ENCODE measurements at places on chromosomes 16 and 17. TPM values are rescaled to one million over a fixed set of nuclear protein-coding genes. Genes with fewer than 3 reads are reported as not detected.

DNA sequence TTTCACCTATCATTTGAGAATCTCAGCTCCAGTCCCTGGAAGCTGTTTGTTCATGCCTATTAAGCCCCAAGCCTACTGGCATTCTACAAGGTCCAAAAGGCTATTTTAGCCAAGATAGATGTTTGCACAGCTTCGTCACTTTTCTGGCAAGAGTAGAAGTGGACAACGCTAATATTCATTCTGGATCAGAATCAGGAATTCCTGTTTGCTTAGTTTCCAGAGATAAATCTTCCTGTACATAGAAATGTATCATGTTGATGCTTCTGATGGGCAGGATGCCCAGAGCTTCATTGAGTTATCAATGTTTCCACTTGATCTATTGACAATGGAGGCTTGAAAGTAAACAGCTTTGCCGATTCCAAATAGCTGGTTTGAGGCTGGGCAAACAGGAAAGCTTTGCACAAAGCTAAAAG is 260.7 kb upstream of the CA10 start:
- DNase-seq, result no peak
- H3K27ac ChIP-seq, result no peak overlapping the region
- H3K4me1 ChIP-seq, result no peaks in the 10 kb centered on the region
- H3K36me3 ChIP-seq, result no peaks in the 10 kb centered on the region

GRCh38 chr17:31580316-31580705 is 188.8 kb downstream of the RAB11FIP4 start:
- no peaks in the 10 kb centered on the region for H3K36me3 ChIP-seq
- H3K4me1 ChIP-seq, result peaks cover 6% of the 10 kb centered on the region
- no peaks in the 10 kb centered on the region for H3K27me3 ChIP-seq
- no peak for DNase-seq
- no peak overlapping the region for H3K4me3 ChIP-seq

GRCh38 chr17:43338886-43339516 is 59.8 kb upstream of the ARL4D start:
- H3K36me3 ChIP-seq, result no peaks in the 10 kb centered on the region
- DNase-seq, result no peak
- no peak overlapping the region for H3K4me3 ChIP-seq
- H3K4me1 ChIP-seq, result peaks cover 36% of the 10 kb centered on the region
- H3K27me3 ChIP-seq, result peaks cover 11% of the 10 kb centered on the region
- no peak overlapping the region for H3K27ac ChIP-seq

Gene LPO
- not detected for total RNA-seq

Gene CES5A
- total RNA-seq, result not detected

Gene TEKT1
- 1.6 TPM for total RNA-seq

DNA sequence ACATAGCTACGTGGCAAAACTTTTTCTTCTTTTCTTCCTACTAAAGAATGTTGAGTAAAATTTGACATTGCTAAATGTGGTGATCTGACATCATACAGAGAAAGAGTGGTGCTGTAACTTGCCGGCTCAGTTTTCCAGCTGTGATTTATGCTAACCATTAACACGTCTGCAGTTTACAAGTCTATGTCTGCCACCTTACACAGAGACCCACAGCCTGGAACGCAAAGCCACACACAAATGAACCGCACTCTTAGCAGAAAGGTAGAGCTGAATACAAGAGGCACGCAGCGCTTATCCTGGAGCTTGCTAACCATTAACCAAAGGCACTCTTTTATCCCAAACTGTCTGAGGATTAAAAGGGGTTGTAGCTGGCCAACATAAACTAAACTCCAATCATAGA is 31.9 kb downstream of the CACNG1 start:
- H3K27ac ChIP-seq, result peak overlapping the region; percentile 52
- H3K36me3 ChIP-seq, result peaks cover 12% of the 10 kb centered on the region
- no peak for DNase-seq
- H3K4me1 ChIP-seq, result peaks cover 17% of the 10 kb centered on the region
- peak overlapping the region; percentile 58 for H3K4me3 ChIP-seq

- peaks cover 33% of the 10 kb centered on the region for H3K27me3 ChIP-seq
- H3K4me1 ChIP-seq, result peaks cover 22% of the 10 kb centered on the region
- peaks cover 44% of the 10 kb centered on the region for H3K36me3 ChIP-seq
- peak; percentile 71 for DNase-seq
These were observed 1.6 kb downstream of the ACTG1 start for GRCh38 chr17:81510785-81511553.

DNA sequence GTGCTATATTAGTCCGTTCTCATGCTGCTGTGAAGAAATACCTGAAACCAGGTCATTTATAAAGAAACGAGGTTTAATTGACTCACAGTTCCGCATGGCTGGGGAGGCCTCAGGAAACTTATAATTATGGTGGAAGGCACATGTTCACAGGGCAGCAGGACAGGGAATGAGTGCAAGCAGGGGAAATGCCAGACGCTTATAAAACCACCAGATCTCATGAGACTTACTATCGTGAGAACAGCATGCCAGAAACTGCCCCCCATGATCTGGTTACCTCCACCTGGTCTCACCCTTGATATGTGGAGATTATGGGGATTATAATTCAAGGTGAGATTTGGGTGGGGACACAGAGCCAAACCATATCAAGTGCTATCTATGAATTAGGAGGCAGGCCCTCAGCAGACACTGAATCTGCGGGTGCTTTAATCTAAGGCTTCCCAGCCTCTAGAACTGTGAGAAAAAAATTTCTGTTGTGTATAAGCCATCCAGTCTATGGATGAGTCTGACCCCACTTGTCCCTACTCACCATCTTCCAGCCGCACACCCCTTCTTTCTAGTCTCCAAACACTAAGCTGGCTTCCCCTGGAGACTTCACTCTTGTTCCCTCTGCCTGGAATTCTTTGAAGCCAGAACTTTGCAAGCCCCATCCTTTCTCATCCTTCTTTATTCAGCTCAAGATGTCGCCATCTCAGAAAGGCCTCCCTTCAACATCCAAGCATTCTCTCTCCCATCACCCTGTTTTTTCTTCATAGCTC is 772 bp upstream of the NUP93 start:
- no peaks in the 10 kb centered on the region for H3K36me3 ChIP-seq
- DNase-seq, result no peak
- H3K27me3 ChIP-seq, result no peaks in the 10 kb centered on the region
- no peak overlapping the region for H3K4me3 ChIP-seq
- peak overlapping the region; percentile 79 for H3K27ac ChIP-seq

DNA sequence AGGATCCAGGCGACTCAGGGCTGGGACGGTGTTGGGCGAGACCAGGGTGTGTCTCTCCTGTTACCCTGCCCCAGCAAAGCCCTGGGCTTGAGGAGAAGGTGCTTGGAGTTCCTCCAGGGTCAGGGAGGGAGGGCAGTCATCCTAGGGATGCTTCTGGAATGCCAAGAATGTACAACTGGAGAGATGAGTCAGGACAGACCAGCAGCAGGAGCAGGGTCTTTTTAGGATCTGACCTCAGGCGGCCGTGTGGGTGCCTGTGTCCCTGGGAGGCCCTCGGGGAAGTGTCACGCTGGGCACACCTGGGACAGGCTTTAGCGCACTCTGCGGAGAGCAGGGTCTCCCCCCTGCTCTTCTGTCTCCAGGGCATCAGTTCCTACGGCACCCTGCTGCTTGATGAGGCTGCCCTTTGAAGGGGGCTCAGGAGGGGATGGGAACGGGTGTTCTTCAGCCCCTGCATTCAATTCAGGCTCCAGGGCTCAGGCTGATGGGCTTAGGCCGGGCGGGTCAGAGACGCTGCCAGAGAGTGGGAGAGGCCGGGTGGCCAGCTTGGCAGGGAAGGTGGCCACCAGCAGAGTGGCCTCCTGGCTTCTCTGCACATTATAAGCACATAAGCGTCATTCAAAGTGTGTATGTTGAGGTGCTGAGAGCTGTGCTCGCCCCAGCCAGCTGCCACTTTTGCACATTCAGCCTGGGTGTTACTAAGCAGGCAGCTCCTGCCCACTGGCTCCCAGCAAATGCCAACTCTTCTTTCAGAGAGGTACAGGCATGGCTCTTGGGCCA is 8.4 kb upstream of the MTSS2 start:
- H3K4me1 ChIP-seq, result peaks cover 23% of the 10 kb centered on the region
- H3K27me3 ChIP-seq, result no peaks in the 10 kb centered on the region
- no peak for DNase-seq
- no peak overlapping the region for H3K4me3 ChIP-seq
- peak overlapping the region; percentile 76 for H3K27ac ChIP-seq

- H3K27me3 ChIP-seq, result no peaks in the 10 kb centered on the region
- DNase-seq, result no peak
- no peak overlapping the region for H3K4me3 ChIP-seq
- H3K27ac ChIP-seq, result no peak overlapping the region
- no peaks in the 10 kb centered on the region for H3K4me1 ChIP-seq
- H3K36me3 ChIP-seq, result peaks cover 19% of the 10 kb centered on the region
These were observed 58.3 kb downstream of the SIAH1 start for GRCh38 chr16:48326915-48327314.

- H3K36me3 ChIP-seq, result peaks cover 11% of the 10 kb centered on the region
- H3K27ac ChIP-seq, result no peak overlapping the region
- peaks cover 14% of the 10 kb centered on the region for H3K4me1 ChIP-seq
These were observed 30.5 kb downstream of the UBE2O start for GRCh38 chr17:76422406-76422805.

Gene MEOX1
- 17.2 TPM for total RNA-seq

GRCh38 chr16:85984947-85985451 is 86.0 kb downstream of the IRF8 start:
- H3K27ac ChIP-seq, result no peak overlapping the region
- peaks cover 49% of the 10 kb centered on the region for H3K27me3 ChIP-seq
- no peak for DNase-seq
- no peak overlapping the region for H3K4me3 ChIP-seq
- H3K36me3 ChIP-seq, result no peaks in the 10 kb centered on the region

GRCh38 chr17:77505181-77505639 is 364.4 kb downstream of the SEC14L1 start:
- DNase-seq, result no peak
- no peak overlapping the region for H3K4me3 ChIP-seq
- H3K27me3 ChIP-seq, result no peaks in the 10 kb centered on the region
- no peak overlapping the region for H3K27ac ChIP-seq

Gene TBC1D28
- not detected for total RNA-seq

- no peaks in the 10 kb centered on the region for H3K4me1 ChIP-seq
- peaks cover 14% of the 10 kb centered on the region for H3K27me3 ChIP-seq
- no peaks in the 10 kb centered on the region for H3K36me3 ChIP-seq
- H3K27ac ChIP-seq, result no peak overlapping the region
- H3K4me3 ChIP-seq, result peak overlapping the region; percentile 81
These were observed 63.9 kb upstream of the DNAJA2 start for GRCh38 chr16:47037396-47037745.

DNA sequence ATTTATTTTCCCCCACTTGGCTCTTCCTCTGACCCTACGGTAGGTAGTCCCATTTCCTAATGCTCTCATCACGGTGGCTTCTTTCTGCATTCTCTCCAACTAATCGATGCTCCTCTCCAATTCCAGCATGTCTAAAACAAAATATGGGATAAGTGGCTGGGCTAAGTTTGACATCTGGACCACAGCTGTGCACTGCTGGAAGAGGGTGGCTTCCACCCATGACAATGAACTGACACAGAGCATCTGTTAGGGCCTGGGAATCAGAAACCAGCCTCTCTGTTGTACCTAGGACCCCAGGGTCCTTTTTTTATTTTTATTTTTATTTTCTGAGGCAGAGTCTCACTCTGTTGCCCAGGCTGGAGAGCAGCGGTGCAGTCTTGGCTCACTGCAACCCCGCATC is 29.0 kb upstream of the SLC39A11 start:
- H3K4me3 ChIP-seq, result no peak overlapping the region
- DNase-seq, result no peak
- peaks cover 3% of the 10 kb centered on the region for H3K27me3 ChIP-seq

DNA sequence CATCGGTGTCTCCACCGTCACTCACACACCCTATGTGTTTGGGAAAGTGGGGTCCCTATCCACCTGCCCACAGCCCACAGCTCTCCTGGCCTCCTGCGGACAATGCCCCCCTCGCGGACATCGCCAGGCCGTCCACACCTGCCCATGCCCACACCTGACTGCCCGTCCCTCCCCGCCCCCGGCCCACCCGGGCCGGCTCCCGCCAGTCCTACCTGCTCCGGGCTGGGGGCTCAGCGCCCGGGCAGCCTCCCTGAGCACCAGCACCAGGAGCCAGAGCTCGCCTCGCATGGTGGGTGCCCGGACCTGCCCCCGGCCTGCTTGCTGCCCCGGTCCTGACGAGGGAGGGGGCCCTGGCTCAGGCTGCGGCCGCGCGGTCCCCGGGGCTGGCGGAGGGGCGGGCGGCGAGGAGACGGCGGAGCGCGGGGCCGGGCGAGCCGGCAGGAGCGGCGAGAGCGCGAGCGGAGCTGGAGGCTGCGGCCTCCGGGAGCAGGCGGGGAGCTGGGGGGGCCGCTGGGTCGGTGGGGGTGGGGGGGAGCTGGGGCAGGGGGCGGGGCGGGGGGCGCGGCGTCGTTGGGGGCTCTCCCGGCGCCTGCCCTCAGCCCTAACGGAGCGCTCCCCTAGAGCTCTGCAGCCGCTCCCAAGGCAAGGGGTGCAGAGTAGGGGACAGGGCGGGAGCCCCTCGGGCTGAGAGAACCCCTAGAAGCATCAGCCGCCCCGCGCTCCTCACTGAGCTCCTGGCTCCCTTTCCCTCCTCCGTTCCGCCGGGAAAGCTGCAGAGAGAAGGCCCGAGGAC is at the start of gene PLXDC1:
Gene PLXDC1, minus strand, starts transcription at position 488 of the 793 bp plus-strand sequence. Its CDS starts 200 bp downstream, at position 288.
- no peak for DNase-seq
- H3K27me3 ChIP-seq, result peaks cover 55% of the 10 kb centered on the region
- H3K4me3 ChIP-seq, result peak within 1 kb of the TSS; percentile 98
- peaks cover 6% of the 10 kb centered on the region for H3K36me3 ChIP-seq
- H3K4me1 ChIP-seq, result peaks cover 13% of the 10 kb centered on the region

DNA sequence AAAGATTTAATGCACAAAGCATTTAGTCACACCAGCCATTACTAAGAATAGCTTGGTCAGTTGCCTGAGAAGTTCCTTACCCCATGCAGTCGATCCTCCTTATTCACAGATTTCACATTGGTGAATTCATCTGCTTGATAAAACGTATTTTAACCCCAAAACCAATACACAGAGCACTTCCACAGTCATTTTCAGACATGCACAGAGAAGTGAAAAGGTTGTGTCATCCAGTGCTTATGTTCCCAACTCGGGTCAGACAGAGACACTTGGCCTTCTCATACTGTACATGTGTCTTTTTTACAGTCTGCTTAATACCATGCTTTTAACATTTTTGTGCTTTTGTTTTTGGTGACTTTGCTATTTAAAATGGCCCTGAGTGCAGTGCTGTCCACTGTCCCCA is 219.7 kb downstream of the SPECC1 start:
- no peak for DNase-seq
- no peaks in the 10 kb centered on the region for H3K27me3 ChIP-seq
- no peak overlapping the region for H3K27ac ChIP-seq
- no peak overlapping the region for H3K4me3 ChIP-seq

GRCh38 chr16:4220358-4220757 is 21.5 kb downstream of the SRL start:
- H3K4me1 ChIP-seq, result peaks cover 24% of the 10 kb centered on the region
- no peak overlapping the region for H3K4me3 ChIP-seq
- H3K27ac ChIP-seq, result no peak overlapping the region
- DNase-seq, result no peak
